ENCODE measurements at places on chromosomes 2 and 18.
A peak's percentile ranks its signal among the peaks of the same experiment; 100 is the strongest.

GRCh38 chr2:69755862-69756467 is 14.0 kb downstream of the ANXA4 start:
- DNase-seq = peak; percentile 74

GRCh38 chr2:217204358-217204757 is 344.5 kb upstream of the TNP1 start:
- DNase-seq = no peak

GRCh38 chr2:157932480-157933159 is 56.5 kb upstream of the ACVR1 start:
- DNase-seq = peak; percentile 28

DNA sequence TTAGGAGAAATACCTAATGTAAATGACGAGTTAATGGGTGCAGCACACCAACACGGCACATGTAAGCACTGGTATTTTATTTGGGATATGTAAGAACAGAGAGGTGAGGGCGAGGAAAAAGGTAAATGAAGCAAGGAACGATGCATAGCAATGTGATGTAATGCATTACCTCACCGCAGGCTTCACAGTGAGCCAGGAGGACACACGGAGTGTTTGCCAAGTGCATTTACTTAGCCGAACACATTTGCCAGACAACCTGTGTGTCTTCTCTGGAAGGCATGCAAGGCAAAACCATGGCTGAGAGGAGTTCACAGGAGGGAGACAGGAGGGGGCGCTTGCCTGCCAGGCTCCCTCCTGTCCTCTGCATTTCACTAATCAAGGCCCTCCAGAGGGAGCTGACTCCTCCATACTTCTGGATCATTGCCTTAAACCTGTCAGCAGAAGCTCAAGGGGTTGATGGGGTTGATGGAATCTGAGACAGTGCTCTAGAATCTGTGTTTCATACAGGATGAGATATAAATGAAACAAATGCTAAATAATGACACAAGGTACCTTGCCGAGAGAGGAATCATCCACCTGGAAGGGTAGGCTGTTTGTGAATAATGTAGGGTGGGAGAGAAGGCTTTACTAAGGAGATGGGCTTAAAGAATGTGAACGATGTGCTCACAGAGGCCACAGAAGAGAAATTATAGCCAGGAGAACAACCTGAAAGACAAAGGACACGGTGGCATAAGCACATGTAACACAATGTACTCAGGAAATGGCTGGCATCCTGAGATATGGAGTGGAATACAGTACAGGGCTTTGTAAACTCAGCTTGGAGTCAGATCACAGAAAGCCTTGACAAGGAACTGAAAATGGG is 9.1 kb upstream of the TPRKB start:
- no peak for DNase-seq

DNA sequence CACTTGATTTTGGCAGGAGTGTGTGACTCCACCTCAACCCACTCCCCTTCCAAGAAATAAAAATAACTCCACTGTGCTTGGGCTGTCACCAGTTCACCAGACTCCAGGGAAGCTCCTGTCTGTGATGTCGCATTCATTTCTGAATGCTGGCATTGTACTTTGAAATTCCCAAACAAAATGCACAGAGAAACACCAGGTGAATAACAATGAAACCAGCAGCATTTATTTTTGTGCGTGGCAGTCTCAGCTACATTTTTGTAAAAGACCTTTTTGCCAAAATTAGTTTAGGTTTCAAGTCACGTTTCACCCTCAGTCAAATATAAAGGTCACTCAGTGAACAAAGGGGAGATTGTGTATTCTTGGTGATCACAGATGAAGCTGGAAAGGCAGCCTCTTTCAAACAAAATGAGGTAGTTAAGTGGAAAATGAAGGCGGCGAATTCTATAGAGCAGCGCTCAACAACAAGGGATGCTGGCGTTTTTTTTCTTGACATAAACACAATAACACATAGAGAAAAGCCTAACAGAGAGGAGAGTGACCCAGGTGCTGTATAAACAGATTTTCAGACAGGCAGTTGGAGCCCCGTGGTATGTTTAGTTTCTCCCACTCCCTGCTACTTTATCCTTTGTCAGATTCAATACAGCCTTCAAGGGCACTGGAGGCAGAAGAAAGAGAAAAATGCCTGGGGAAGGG is 210.3 kb upstream of the GCFC2 start:
- no peak for DNase-seq

GRCh38 chr2:70143314-70144150 is 47.3 kb downstream of the C2orf42 start:
- peak; percentile 67 for DNase-seq

GRCh38 chr2:221929259-221929658 is 357.2 kb upstream of the EPHA4 start:
- no peak for DNase-seq

- DNase-seq = peak; percentile 80
Measured at GRCh38 chr18:70363861-70364260, 75.0 kb downstream of the SOCS6 start.

- no peak for DNase-seq
Measured at GRCh38 chr18:35680139-35680551, 98.6 kb downstream of the GALNT1 start.

DNA sequence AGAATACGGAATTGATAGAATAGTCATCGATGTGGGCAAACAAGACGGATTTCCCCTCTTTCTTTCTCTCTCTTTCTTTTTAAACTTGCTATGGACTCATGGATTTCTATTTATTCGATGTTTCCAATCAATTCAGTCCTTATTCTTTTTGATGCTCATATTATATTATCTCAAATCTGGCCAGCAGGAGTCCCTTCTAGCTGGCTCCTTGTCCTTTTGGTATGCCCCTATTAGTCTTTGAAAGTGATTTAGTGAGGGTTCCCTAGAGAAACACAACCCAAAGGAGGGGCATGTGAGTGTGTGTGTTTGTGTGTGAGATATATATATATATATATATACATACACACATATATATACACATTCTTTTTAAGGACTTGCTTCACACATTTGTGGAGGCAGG is 23.5 kb upstream of the BIN1 start:
- DNase-seq = no peak

GRCh38 chr2:33665039-33665438 is 65.9 kb upstream of the FAM98A start:
- DNase-seq = no peak

GRCh38 chr2:50492477-50492851 is 539.5 kb downstream of the NRXN1 start:
- DNase-seq = peak; percentile 65

- no peak for DNase-seq
Measured at GRCh38 chr18:42619771-42620170, 495.7 kb downstream of the RIT2 start.

DNA sequence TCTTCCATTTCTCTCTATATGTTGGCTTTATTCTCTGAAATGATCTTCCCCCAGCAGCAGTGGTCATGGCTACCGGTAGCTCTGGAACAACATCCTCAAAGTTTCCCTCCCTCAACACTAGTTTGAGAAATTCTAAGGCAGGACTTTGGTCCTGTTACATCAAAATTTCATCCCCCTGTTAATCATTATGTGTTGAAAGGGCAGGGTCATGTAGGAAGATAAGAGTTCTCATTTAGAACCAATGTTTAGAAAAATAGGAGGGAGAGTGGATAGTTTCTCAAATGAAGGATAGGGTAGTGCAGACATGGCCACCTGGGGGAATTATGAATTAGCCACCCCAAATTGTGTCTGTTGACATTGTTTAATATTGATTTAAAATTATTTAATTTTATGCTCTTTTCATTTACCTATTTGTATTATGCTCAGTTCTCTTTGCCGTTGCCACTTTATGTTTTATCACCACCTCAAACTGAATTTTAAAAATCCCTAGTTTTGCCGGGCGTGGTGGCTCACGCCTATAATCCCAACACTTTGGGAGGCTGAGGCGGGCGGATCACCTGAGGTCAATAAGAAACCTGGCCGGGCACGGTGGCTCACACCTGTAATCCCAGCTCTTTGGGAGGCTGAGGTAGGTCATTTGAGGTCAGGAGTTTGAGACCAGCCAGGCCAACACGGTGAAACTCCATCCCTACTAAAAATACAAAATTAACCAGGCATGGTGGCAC is 22.3 kb downstream of the EML4 start:
- DNase-seq = no peak

- DNase-seq = no peak
Measured at GRCh38 chr2:7378591-7378990, 461.4 kb downstream of the RNF144A start.

DNA sequence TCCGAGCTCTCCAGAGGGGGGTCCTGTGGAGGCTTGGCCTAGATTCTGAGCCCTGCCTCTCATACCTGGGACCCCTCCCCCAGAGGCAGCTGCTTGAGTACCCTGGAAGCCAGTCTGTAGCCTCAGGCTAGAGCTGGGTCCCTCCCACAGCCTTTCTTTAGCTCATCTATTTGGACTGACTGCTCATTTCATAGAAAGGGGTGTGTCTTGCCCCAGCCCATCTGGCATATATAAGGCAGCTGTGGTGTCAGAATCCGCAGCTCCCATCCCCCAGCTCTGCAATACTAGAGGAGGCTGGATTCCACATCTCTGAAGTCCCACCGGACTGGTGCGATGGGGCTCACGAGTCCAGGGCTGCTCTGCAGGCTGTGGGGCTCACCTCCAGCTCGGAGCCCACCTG is 26.1 kb downstream of the MPHOSPH10 start:
- DNase-seq = no peak

DNA sequence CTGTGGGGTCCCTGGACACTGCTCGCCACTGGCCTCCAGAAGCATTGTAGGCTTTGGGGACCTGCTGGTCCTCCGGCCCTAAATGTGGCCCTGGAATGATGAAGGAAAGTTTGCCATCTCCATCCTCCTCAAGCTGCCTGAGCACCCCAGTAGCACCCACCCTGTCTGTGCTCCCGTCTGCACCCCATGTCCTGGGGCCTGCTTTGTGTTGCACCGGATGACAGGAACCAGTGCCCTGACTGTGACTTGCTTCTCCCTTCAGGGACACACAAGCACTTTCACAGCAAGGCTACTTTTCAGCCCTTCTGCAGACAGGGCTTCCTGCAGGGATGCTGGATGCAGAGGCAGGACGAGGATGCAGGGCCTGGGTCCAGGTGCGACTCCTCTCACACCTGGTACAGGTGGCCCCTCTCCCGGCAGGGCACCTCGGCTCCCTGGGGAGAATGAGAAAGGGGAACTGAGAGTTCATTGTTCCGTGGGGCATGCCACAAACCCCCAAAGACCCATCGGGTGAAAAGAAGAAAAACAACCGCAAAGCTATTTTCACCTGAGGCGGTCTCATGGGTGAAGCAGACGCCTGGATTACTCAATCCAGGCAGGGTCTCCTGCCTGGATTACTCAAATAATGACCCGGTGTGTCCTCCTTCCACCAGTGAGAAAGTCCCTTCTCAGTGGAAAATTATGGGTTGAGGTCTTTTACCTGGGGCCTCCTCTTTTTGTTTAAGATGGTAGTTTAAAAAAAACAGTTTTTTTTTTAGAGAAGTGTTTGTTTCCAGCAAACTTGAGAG is 74.9 kb downstream of the LONRF2 start:
- DNase-seq = no peak

DNA sequence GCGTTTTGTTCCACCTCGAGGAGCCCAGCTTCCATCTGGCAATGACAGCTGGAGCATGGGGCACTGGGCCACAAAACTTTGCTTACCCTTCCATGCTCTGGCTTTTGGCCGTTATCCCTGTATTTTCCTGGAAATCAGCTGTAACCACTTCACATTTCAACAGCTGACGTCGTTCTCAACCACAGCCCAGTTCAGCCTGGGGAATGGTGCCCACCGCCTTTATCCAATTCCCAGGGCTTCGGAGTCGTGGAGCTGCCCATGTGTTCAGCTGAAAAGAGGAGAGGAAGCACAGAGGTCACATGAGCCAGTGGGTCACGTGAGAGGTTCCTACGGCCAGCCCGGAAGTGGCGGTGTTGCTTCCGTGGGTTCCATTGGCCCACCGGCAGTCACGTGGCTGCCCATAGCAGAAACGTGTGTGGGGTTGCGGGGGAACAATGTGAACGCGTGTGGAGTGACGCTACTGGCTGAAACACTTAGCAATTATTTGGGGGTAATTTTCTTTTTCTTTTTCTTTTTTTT is 16.7 kb upstream of the EDAR start:
- no peak for DNase-seq

DNA sequence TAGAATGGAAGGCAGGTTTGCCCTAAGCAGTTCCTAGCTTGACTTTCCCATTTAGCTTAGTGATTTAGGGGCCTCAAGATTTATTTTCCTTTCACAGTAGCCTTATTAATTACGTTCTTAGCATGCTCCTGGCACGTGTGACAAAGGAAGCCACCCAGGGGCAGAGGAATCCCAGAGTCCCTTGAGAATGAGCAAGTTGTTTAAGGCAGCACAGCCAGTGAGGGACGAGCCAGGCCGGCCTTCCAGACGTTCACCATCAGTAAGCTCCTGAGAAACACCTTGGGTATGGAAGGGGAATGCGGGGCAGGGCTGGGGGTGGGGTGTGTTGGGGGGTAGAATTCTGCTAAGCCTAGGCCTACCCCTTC is 76.3 kb downstream of the SOWAHC start:
- DNase-seq = no peak

DNA sequence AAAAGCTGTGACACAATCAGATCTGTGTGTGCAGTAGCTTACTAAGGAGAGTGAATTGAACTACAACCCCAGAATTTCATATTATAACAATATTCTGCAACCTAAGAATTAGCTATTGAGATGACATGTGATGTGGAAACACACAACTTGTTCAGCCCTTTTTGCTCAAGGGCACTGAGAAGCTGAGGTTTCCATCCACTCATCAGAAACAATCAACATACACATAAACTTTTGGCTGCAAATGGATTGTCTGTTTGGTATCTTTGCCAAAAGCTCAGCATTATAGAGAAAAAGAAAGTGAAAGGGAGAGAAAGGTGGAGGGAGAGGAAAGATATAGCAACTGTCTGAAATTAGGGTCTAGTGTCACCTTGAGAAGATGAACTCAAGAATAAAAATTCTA is 117.2 kb upstream of the KLF7 start:
- DNase-seq = no peak

DNA sequence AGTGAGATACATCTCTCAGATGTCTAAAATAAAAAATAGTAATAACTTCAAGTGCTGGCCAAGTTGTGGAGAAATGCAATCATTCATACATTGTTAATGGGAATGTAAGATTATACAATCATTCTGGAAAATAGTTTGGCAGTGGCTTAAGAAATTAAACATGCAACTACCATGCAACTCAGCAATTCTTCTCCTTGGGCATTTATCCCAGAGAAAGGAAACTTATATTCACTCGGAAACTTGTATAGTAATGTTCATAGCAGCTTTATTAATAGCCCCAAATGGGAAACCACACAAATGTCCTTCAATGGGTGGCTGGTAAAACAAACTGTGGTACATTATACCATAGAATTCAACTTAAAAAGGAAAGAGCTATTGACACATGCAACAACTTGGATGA is 274.0 kb upstream of the SPRED2 start:
- no peak for DNase-seq

DNA sequence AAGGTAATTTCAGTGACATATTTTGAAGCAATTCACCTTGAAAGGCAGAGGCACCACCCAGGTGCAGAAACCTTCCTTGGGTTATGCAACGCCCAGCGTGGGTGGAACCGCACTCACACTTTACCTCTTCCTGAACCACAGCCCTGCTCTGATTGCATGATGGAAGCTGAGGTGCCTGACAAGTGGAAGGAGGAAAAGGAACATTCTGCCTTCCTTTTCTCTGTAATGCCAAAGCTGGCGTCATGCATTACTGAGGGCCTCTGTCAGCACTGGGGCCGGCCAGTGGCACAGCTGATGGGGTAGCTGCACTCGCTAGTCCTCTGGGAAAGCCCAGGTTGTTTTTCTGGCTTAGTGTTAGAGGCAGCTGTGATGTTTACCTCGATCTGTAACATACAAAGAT is 266.5 kb downstream of the NEDD4L start:
- no peak for DNase-seq

GRCh38 chr2:231714639-231715498 is 6.5 kb downstream of the PTMA start:
- DNase-seq = peak; percentile 79

- DNase-seq = no peak
Measured at GRCh38 chr2:176142281-176142680, 9.1 kb upstream of the HOXD4 start.
